ENCODE measurements at places on chromosomes 1 and 21. TPM values are rescaled to one million over a fixed set of nuclear protein-coding genes. Genes with fewer than 3 reads are reported as not detected.

PGBD5 gene
- total RNA-seq = under 0.01 TPM

HRNR gene
- total RNA-seq = not detected

KCNE2 gene
- not detected for total RNA-seq

SLC44A5 gene
- total RNA-seq = not detected

RGS1 gene
- total RNA-seq = not detected

SPATA6 gene
- total RNA-seq = 2.4 TPM

CD52 gene
- not detected for total RNA-seq

PGLYRP3 gene
- total RNA-seq = not detected

PPM1J gene
- total RNA-seq = 2.5 TPM

IGSF3 gene
- total RNA-seq = 0.45 TPM

JAM2 gene
- total RNA-seq = 2.0 TPM

SMPDL3B gene
- not detected for total RNA-seq

PRMT6 gene
- total RNA-seq = 18.8 TPM

CADM3 gene
- total RNA-seq = under 0.01 TPM

BEND5 gene
- 1.2 TPM for total RNA-seq

EPS8L3 gene
- not detected for total RNA-seq

THEM5 gene
- total RNA-seq = not detected

TMEM240 gene
- total RNA-seq = 4.0 TPM

GJA9 gene
- not detected for total RNA-seq

HSD11B1 gene
- 20.5 TPM for total RNA-seq

CDKN2C gene
- 33.9 TPM for total RNA-seq
